NCI-H1930 (cell line): ENCODE measurements at places on chromosomes 1 and 21.

DNA sequence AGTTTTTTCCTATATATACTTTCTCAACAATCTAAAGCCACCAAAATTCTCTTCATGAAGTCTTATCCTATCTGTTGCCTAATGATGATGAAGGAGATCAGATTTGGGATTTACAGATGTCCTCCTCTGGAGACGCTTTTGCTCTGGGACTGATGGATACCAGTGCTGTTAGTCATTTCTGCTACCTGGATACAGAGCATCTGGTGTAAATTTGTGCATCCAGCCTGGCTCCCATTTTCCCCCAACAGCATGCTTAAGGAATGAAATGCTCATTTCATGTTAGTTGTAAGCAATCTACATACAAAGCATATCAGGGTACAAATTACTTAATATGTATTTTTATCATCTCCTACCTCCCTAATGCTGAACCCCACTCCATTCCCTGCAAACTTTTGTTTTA is 57.7 kb downstream of the HNRNPR start:
- DNase-seq = no peak

GRCh38 chr21:19941626-19942025 is 1056.6 kb upstream of the NCAM2 start:
- no peak for DNase-seq

DNA sequence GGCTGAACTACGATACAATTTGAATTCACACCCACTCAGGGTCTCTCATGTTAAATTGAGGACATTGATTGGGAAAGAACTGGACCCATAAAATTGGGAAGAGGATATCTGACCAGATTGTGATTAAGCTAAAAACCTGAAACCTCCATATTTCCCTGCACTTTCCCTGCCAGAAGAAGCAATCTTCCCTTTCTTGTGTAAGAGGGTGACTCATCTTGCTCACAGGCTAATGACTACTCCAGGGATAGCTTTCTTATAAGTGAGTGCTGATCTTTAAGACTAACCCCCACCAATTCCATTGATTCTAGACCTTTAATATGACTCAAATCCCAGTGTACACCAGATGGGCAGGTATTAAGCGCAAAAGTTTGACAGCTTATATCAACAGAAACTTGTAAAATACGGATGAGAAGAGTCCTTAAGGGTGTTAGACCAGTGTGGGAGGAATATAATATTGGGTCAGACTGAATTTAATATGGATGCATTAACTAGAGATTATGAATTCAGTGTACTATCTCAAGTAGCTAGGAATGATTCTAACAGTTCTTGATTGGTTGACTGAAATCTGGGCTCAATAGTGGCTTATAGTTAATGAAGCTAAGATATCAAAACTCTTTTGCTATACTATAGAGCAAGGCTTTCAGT is 12.1 kb upstream of the SGIP1 start:
- no peak for DNase-seq

DNA sequence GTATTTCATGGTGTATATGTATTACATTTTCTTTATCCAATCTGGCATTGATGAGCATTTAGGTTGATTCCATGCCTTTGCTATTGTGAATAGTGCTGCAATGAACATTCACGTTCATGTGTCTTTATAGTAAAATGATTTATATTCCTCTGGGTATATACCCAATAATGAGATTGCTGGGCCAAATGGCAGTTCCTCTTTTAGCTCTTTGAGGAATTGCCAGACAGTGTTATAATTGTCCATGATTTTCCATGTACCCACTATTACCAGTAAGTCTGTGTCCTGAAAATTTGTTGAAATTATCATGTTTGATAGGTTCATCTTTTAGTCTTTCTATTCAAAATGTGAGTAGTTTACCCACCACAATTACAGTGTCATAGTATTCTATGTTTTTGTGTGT is 34.4 kb downstream of the SLC9C2 start:
- no peak for DNase-seq

DNA sequence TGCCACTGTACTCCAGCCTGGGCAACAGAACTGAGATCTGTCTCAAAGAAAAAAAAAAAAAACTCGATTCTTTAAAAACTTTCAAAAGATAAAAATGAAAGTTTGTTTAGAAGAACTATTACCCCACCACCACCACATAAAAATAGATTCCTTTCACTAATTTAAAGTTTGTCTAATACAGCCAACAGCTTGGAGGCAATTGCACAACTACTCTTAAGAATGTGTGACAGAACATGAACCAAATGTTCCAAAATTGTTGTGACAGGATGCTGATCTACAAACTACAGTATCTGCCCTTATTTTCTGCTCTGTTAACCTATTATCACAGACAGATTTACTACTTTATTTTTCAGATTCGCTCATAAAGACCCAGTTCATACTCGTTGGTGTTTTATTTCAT is 5.5 kb upstream of the TGFBR3 start:
- no peak for DNase-seq

- DNase-seq = no peak
Observed at GRCh38 chr1:92945748-92946270, 15.5 kb downstream of the DIPK1A start.

GRCh38 chr1:78420181-78420580 is 70.6 kb upstream of the PTGFR start:
- DNase-seq = no peak

- DNase-seq = no peak
Observed at GRCh38 chr1:110370827-110371226, 20.0 kb downstream of the SLC16A4 start.

DNA sequence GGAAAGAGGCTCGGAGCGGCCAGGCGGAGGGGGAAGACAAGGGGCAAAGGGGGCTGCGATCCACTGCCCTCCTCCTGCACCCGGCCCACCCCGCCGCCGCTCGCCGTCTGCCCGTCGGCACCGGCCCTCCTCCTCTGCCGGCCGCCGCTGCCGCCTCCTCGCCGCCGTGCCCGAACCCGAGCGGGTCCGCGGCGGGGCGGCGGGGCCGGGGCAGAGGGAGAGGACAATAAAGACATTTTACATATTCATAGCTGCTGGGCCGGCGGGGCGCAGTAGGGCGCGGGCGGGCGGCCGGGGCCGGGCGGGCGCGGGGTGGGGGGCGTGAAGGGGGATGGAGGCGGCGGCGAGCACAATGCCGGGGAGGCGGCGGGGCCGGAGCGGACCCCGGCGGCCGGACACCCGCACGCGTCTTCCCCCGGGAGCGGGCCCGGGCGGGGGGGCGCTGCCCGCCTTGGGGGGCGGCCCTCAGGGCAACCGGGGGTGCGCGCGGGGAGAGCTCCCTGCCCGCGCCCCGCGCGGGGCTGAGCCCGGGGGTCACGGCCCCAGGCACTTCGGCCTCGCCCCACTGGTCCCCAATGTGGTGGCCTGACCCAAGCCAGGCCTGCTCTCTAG is 546 bp downstream of the POU2F1 start:
- no peak for DNase-seq

DNA sequence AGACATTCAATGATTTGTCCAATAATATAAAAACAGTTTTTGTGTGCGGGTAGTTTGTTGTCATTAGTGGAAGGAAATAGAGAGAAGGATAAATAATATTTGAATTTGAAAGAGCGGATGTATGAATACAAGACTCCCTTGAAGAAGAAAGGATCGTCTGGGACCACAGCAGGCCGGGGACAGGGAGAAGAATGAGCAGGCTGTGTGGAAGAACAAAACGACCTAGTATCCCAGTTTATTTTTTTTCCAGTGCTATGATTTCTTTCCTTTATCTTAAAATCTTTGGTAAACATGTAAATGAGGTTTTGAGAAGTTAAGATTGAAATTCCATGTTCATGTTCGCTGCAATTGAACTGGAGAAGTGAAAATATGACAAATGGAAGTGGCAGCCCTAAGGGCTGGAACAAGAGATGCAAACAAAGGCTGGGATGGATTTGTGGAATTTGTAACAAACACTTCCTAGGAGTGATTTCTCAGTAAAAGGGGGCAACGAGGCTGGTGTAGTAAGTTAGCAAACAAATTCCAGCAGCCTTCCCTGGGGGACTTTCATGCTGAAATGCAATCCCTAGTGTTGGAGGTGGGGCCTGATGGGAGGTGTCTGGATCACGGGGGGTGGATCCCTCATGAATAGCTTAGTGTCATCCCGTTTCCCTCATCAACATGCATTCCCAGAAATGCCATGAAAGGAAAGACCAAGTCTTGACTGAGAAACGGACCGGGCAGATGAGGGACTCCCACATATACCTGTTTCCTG is 10.2 kb upstream of the IFI16 start:
- DNase-seq = no peak

GRCh38 chr1:227136210-227136820 is 182.0 kb downstream of the CDC42BPA start:
- DNase-seq = no peak

DNA sequence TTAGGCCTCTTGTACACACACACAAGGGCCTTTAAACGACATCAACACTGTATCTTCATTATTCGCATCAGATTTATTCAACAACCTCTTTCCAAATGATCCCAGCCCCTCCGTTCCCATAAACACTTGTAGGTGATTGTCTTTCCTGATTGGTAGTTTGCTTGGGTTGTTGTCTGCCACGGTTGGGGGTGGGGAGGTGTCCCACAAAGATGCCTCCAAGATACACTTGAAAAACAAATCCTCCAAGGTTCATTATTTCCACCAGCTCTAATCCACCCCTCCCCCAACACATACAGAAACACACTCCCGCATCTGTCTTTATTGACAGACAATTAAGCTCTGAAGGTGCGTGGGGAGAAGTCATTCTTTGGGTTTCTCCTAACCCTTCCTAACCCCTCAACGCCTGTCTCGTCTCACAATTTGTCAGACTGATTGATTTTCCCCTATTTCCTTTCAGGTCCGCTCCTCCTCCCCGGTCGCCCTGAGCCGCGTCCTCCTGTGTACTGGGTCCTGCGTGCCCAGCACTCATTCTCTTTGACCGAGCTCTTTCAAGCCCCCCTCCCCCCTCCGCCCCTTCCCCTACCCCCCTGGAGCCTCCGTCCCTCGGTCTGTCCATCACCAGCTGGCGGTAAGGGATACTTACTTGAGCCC is 1.4 kb downstream of the WDR26 start:
- no peak for DNase-seq

- no peak for DNase-seq
Observed at GRCh38 chr1:19483261-19483660, 2.1 kb downstream of the CAPZB start.

GRCh38 chr1:29055160-29055559 is 68.5 kb downstream of the TMEM200B start:
- no peak for DNase-seq

- DNase-seq = no peak
Observed at GRCh38 chr1:97138515-97139032, 417.0 kb downstream of the PTBP2 start.

GRCh38 chr1:111990878-111991718 is 1.6 kb upstream of the KCND3 start:
- peak; percentile 30 for DNase-seq

DNA sequence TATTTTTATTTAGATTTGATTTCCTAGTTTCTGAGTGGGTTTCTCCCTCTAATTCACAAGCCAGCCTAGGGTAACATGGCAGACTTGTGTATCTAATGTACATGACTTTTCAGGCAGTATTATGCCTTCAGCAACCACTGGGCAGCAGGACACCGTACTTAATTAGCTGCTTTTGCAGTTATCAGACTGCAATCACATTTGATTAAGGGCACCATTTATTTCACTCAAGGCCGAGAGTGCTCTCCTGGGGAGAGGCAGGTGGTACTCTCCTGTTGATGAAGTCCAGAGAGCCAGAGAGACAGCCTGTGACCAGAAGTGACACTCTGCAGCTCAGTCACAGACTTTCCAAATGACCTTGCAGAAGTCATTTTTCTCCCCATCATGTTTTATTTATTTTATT is 18.7 kb downstream of the CYYR1 start:
- DNase-seq = peak; percentile 62

DNA sequence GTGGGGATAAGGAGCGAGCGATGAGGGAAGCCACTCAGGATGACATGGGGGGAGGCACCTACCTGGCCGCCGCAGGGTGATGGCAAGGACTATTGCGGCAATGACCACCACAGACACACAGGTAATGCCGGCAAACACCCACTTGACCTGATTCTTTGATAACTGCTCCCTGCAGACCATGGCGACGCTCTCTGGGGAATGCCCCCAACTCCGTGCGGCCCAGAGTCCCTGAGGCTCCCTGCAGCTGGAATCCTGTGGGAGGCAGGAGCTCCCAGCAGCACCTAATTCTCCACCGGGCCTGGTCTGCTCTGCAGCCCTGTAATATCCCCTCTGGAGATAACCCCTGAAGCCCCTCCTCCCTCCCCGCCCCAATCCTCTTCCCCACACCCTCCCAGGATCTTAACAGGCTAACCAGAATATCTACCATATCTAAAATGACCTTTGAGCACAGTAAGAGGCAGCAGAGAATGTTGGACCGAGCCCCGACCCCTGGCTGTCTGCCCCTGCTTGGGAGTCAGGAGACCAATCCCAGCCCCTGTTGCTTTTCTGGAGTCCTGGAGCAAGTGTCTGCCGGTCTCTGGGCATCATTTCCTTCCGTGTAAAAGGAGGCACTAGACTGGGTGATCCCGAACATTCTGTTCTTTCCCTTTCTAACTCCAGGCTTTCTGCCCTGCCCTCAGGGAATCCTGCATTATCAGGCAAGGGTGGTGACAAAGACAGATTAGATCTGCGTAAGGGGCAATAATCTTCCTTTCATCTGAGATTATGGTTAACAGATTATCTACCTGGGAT is at the start of gene FAM151A:
FAM151A (minus strand) TSS at position 310 of the 792 bp plus-strand sequence; CDS start at position 180, 130 bp downstream.
- DNase-seq = no peak

DNA sequence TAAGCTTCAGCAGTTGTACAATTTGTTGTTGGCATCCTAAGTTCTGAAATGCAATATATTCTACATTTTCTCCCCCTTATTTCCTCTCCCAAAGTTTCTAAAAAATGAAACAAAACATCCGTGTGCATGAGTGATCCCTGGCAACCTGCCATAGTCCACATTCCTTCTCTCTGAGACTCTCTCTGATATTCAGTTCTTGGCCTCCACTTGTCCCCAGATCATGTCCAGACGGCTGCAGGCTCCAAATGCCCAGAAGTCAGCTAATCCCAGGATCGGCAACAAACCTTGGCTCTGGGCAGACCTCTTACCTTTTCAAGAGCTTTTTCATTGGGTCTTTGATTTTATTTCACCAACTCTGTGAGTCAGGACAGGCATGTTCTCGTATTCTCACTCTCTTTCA is 187.8 kb downstream of the ETS2 start:
- DNase-seq = no peak
